Tibial nerve (tissue), 4 donors: ENCODE measurements at places on chromosomes 5 and 9. TPM values are rescaled to one million over a fixed set of nuclear protein-coding genes. Genes with fewer than 3 reads are reported as not detected.

AQP3 gene
- total RNA-seq: 101 TPM

LOX gene
- total RNA-seq: 7.1 TPM

DNA sequence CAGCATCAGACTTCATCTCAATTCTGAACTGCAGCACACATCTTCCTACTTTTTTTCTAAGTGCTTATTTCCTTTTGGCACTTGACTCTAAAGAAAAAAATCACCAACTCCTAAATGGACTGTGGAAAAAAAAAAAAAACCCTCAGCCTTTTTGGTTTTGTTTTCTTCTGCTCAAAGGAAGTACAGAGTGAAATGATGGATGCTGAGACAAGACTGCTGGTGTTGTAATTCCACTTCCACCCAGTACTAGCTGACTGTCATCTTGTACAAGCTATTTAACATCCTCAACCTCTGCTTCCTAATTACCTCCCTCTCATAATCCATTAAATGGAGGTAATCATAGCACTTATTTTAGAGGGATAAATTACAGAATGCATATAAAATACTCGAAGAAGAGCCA, 171.5 kb upstream of the GNA14 start:
- H3K4me1 ChIP-seq: no peaks in the 10 kb centered on the region
- no peaks in the 10 kb centered on the region for H3K36me3 ChIP-seq
- H3K27ac ChIP-seq: peak overlapping the region; percentile 71
- H3K4me3 ChIP-seq: no peak overlapping the region
- DNase-seq: no peak
- H3K27me3 ChIP-seq: no peaks in the 10 kb centered on the region

- no peak for DNase-seq
- H3K36me3 ChIP-seq: no peaks in the 10 kb centered on the region
- H3K27ac ChIP-seq: peak overlapping the region; percentile 20
- no peaks in the 10 kb centered on the region for H3K27me3 ChIP-seq
- peaks cover 5% of the 10 kb centered on the region for H3K4me1 ChIP-seq
Measured at GRCh38 chr5:16727755-16728325, 111.0 kb upstream of the RETREG1 start.

DNA sequence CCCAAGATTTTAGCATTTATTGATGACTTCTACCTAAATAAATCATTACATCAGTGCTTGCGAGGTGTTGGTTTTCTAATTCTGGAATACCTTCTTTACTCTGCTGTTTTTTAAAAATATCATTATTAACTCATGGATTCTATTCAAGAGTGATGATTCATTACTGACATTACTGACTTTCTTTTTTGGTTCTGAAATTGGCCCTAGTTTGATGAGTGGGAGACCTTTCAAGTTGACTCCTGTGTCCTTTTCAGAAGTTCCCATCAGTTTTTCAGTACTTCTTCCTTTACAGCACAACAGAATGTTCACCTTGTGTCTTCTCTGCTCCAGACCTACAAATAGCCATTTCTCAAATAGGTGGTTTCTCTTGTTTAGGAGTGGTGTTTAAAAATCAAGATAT, 114.1 kb downstream of the PCSK5 start:
- DNase-seq: no peak
- H3K4me1 ChIP-seq: no peaks in the 10 kb centered on the region
- no peaks in the 10 kb centered on the region for H3K27me3 ChIP-seq
- no peak overlapping the region for H3K4me3 ChIP-seq
- no peaks in the 10 kb centered on the region for H3K36me3 ChIP-seq
- no peak overlapping the region for H3K27ac ChIP-seq

DNA sequence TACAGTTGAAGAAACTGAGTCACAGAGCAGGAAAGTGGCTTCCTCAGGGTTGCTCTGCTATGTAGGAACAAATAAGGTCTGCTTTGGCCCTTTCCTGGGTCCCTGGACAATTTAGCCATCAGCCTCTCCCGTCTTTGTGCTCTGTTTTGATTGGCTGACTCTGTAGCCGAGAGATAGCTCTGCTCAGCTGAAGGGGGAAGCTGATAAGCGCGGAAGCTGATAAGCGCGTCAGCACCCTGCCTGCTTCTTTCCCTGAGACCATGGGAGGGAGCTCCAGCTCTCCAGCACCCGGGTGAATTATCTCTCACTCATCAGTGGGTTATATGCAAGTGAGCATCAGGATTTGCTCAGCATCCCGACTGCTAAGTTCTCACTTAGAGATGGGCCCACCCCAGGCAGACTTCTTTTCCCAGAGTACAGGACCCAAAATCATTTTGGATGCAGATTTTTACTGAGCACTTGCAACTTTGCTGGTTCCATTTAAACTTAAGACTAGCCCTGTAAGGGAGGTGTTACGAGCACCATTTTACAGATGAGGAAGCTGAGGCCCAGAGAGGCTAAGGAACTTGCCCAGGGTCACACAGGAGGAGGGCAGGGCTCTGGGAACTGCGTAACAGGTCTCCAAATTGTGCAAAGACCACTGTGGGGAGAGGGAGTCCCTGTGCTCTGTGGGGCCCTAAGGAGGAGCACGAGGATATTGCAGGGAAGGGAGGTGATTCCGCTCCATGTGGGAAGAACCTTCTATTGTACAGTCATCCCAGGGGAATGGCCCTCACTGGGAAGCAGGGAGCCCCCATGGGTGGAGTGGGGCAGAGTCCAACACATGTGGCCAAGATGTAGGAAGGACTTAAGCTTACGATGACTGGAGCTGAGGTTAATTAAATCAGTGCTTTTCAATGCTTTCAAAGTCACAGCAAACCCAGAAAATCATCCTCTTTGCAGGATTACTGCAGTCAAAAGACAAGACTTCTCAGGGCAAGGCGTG, 83.7 kb upstream of the ORM1 start:
- no peaks in the 10 kb centered on the region for H3K27me3 ChIP-seq
- H3K36me3 ChIP-seq: no peaks in the 10 kb centered on the region
- no peak overlapping the region for H3K4me3 ChIP-seq
- DNase-seq: no peak
- H3K27ac ChIP-seq: no peak overlapping the region

- no peak overlapping the region for H3K4me3 ChIP-seq
- DNase-seq: no peak
- no peaks in the 10 kb centered on the region for H3K27me3 ChIP-seq
- no peak overlapping the region for H3K27ac ChIP-seq
Measured at GRCh38 chr5:144712090-144712489, 541.4 kb downstream of the KCTD16 start.

DNA sequence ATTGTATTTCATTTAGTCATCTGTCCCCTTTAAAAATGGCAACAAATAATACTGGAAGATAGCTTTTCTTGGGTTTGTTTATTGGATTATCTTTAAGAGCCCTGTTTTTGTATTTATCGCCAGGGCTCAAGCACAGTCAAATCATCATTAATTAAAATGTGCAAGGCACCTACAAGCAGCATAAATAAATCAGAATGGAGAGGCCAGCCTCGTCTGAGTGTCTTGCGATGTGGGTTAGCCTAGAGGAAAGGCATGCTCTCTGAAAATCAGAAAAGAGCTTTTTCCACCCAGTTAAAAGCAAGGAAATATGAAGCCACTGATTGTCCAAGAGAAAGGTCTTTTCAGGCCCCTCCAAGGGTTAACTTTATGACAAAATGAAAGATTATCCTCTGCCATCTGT, 31.8 kb downstream of the ZFAND5 start:
- no peak overlapping the region for H3K4me3 ChIP-seq
- H3K27ac ChIP-seq: no peak overlapping the region
- no peaks in the 10 kb centered on the region for H3K27me3 ChIP-seq
- H3K4me1 ChIP-seq: no peaks in the 10 kb centered on the region

GRCh38 chr5:148746826-148747535, 79.4 kb upstream of the ADRB2 start:
- no peaks in the 10 kb centered on the region for H3K4me1 ChIP-seq
- no peak for DNase-seq
- no peak overlapping the region for H3K4me3 ChIP-seq
- no peaks in the 10 kb centered on the region for H3K27me3 ChIP-seq
- no peaks in the 10 kb centered on the region for H3K36me3 ChIP-seq

DNA sequence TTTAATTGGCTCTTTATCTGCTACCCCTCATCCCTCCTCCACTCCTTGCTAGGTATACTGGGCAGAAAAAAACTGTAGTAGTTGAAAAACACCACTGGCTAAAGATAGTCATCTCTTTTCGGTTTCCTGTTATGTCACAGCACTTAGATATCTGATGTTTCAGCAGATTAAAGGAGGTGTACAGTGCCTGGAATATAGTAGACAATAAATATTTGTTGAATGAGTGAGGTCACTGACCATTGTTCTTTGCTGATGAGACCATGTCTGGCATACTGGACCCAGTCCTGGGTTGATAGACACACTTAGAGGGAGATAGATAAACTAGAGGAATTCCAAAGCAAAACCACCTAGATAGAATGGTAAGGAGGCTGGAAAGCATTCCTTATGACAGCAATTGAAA, 3.2 kb downstream of the GRPEL2 start:
- no peaks in the 10 kb centered on the region for H3K27me3 ChIP-seq
- no peak for DNase-seq
- H3K4me3 ChIP-seq: no peak overlapping the region
- H3K27ac ChIP-seq: no peak overlapping the region

DNA sequence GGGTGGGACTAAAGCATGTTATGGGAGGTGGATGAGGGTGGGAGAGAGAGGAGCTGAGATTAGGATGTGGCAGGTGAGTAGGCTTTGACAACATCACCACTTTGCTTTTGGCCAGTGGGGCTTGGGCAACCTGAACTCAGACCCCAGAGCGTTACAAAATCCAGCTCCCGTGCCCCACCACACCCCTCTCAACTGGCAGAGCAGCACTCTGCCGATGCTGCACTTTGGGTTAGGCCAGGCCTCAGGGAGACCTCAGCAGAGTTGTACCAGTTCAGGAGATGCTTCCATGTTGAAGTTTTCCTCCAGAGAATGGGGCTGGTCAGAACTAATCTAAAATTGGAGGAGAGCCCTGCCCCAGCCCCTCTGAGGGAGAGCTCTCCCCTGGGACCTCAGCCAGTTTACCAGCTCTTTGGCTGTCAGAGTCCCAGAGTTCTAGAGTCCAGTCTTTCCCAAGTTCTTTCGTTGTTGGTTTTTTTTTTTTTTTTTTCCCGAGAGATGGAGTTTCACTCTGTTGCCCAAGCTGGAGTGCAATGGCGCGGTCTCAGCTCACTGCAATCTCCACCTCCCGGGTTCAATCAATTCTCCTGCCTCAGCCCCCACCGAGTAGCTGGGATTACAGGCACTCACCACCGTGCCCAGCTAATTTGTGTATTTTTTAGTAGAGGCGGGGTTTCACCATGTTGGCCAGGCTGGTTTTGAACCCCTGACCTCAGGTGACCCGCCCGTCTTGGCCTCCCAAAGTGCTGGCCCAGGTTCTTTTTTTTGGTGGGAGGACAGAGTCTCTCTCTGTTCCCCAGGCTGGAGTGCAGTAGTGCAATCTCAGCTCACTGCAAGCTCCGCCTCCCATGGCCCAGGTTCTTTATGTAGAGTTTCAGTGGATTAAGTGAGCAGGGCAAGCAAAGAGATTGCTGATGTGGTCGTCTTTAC, 17.8 kb downstream of the NUDT2 start:
- DNase-seq: no peak
- no peaks in the 10 kb centered on the region for H3K4me1 ChIP-seq
- H3K27me3 ChIP-seq: no peaks in the 10 kb centered on the region
- no peak overlapping the region for H3K4me3 ChIP-seq
- H3K27ac ChIP-seq: no peak overlapping the region
